ENCODE measurements at places on chromosomes 11 and 22. TPM values are rescaled to one million over a fixed set of nuclear protein-coding genes. Genes with fewer than 3 reads are reported as not detected.

MRGPRX3 gene
- not detected for total RNA-seq

- no peak for DNase-seq
These were observed 529.5 kb downstream of the SOX6 start for GRCh38 chr11:15826826-15827225.

DNA sequence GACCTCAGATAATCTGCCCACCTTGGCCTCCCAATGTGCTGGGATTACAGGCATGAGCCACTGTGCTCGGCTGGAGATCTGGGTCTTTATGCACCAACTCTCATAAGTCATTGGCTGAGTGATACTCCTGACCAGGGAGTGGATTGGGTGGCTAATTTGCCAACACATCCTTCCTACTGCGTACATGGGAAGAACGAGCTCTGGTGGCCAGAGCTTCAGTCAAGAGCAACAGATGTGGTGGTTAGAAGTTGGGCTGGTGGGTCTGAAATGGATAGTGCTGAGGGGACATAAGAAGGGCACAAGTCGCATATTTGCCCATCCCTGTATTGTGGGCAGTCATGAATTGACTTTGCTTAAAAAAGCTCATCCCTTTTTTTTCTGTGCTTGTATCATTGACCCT is 74.1 kb upstream of the AMPD3 start:
- no peak for DNase-seq

DNA sequence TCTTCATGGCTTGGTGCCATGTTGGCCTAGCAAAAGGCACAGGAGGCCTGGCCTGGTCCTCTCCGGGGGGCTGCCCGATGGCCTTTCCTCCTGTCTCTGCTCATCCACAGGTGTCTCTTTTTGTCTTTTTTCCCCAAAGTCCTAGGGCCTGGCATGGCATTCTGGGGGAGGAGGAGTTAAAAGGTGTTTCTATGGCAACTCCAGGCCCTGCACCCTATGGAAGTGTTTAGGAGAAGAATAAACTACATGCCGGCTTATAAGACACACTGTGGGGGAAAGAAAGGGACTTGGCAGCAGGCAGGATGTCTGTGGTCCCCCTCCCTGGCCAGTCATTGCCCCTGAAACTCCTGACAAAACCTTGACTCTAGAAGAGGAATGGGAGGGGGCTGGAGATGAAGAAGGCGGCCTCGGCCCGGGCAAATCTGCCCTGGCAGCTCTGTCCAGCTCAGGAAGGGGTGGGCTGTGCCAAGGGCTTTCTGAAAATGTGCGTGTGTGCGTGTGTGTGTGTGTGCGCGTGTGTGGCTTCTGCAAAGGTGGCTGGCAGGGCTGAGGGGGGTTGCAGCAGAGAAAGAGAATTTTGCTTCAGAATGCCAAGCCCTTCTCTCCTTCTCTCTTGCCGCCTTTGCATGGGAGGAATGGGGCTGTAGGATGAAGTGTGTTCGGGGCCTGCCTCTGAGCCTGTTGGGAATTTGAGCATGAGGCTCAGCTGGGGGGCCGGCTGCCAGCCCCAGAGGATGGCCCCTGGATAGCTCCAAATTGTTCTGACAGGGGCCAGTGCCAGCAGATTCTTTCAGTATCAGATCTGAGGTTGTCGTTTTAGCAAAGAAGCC is 3.2 kb downstream of the TIMP3 start:
- no peak for DNase-seq

DNA sequence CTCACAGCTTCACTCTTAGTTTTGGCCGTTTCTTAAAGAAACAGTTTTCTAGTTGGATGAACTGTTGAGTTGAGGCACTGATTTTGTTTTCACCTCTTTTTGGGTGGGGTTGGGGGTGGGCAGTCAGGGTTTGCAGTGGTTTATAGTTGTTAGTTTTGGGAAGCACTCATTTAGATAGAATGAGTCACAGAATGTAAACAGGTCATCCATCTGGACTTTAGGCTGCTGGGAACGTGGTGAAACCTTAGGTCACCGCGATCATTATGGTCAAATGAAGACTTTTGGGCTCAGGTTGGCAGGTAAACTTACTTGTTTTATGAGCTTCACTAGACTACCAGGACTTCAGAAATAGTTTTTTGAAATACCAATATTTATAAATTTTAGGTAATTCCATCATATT is 48.4 kb downstream of the CSTPP1 start:
- DNase-seq = no peak

DNA sequence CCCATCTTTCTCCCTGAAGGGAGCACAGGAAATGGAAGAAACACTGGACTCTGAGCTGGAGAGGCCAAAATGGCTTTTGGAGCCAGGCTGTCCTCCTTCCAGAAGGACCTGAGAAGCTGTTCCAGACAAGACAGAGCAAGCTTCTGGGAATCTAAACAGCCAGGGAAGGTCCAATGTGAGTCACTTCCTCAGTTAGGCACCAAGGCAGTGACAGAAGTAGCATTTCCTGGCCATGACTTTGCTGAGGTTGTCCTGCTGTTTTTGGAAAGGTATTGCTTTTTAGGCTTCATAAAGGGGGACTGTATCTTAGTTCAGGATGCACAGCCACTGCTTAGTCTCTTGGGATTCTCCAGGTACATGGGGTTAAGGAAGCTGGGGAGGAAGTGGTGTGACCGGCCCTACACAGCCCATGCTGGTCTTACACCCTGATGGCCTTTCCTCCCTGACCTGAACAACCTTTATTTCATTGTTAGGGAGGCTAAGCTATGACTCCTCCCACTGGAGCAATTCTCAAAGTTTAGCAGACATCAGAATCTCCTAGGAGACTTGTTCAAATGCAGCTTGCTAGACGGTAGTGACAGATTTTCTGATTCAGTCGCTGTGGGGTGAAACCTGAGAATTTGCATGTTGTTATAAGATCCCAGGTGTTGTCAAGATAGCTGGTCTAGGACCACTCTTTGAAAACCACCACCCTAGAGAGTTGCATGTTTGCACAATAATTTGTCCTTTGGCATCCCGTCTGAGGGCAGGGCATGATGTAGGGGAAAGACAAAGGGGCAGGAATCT is 6.8 kb upstream of the INSC start:
- no peak for DNase-seq
